ENCODE measurements at places on chromosomes 2 and 18.
A peak's percentile ranks its signal among the peaks of the same experiment; 100 is the strongest.

- DNase-seq = no peak
Observed at GRCh38 chr2:233766416-233766815, 6.3 kb downstream of the UGT1A1 start.

DNA sequence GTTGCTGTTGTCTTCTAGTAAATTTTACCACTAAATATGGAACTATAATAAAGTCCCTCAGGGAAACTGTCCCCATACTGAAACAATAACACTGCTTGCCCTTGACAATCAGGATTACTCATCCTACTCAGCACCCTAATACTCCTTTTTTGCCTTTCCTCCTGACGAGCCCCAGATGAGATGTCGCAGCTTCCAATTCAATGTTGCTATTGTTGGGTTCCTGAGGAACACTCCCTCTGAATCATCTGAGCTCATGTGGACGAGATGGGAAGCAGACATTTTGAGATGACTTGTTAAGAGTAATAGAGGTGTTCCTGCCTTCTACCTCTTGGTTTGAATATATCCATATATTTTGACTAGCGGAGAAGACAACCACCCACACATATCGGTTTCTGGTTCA, 187.8 kb upstream of the FAM98A start:
- no peak for DNase-seq

DNA sequence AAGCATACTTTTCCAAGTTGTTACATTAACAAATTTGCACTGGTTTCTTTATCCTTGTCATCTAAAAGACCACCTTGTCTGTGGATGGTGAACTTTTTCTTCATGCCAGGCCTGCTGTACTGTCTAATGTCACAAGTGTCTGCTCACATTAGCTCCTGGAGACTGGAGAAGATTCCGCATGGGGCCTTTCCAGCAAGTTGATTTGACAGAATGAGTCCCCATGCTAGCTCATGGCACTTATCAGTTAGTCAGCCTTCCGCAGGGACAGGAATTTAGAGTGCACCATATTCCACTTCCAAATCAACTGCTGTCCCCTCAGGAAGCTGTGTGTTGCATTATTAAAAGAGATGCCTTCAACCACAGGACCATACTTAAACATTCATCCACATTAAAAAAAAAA, 41.4 kb upstream of the LRPPRC start:
- DNase-seq = no peak

DNA sequence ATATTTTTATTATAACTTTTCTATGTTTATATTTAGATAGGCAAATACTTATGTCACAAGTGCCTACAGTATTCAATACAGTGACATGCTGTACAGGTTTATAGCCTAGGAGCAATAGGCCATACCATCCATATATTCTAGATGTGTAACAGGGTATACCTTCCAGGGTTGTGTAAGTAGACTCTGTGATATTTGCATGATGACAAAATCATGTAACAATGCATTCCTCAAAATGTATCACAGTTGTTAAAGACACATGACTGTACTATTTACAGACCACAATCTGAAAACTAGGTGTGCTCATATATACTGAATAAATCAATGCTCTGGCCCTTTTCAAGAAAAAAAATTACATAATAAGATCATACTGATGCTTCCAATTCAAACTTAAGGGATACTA, 433.2 kb upstream of the RGPD4 start:
- DNase-seq = no peak

DNA sequence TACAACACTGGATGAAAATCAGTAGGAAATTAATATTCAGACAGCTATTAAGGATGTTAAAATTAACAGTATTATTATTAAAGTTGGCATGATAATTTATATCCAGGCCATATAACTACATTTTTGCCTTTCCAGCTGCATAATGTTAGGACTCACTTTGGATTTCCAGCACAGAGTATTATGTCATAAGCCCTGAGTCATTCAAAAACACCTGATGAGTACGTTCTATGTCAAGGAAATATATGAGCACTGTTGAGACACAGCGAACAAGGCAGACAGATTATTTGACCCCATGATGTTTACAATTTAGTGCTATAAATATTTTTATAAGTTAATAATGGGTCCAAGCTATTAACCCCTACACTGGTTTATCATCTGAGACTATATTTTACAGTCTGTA, 59.8 kb upstream of the RIT2 start:
- no peak for DNase-seq

- no peak for DNase-seq
Observed at GRCh38 chr2:43852196-43852730, 13.5 kb downstream of the ABCG8 start.

- no peak for DNase-seq
Observed at GRCh38 chr2:176582990-176583481, 313.8 kb downstream of the MTX2 start.

GRCh38 chr2:239811806-239812560, 213.2 kb downstream of the NDUFA10 start:
- DNase-seq = no peak

- no peak for DNase-seq
Observed at GRCh38 chr2:17251171-17251570, 267.1 kb downstream of the RAD51AP2 start.

GRCh38 chr2:80117401-80117800, 187.2 kb downstream of the LRRTM1 start:
- peak; percentile 56 for DNase-seq

GRCh38 chr18:70151614-70152013, 53.9 kb downstream of the RTTN start:
- no peak for DNase-seq

GRCh38 chr2:164896226-164896625, 54.6 kb upstream of the COBLL1 start:
- no peak for DNase-seq

GRCh38 chr2:18701981-18702380, 112.6 kb upstream of the NT5C1B start:
- DNase-seq = no peak

- DNase-seq = no peak
Observed at GRCh38 chr2:11320698-11321492, 23.5 kb downstream of the ROCK2 start.

- no peak for DNase-seq
Observed at GRCh38 chr2:201183365-201183727, 405 bp downstream of the CASP10 start.

GRCh38 chr18:33751613-33752221, 173.7 kb downstream of the ASXL3 start:
- no peak for DNase-seq

GRCh38 chr2:144328938-144329337, 191.0 kb downstream of the ZEB2 start:
- DNase-seq = no peak

DNA sequence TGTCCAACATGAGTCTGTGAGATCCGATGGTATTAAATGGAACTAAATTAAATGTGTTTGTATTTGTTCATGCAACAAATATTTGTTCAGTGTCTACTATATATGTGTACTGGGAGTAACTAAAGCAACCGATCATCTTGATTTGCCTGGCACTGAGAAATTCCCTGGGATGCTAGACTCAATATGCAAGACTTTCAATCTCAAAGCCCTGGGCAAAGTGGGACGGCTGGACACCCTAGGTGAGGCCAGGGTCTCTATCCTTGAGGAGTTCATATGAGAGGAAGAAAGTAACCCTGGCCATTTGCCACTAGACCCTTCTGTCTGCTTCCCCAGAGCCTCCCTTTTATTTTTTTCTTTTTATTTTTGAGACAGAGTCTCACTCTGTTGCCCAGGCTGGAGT, 44.0 kb upstream of the HPCAL1 start:
- no peak for DNase-seq

DNA sequence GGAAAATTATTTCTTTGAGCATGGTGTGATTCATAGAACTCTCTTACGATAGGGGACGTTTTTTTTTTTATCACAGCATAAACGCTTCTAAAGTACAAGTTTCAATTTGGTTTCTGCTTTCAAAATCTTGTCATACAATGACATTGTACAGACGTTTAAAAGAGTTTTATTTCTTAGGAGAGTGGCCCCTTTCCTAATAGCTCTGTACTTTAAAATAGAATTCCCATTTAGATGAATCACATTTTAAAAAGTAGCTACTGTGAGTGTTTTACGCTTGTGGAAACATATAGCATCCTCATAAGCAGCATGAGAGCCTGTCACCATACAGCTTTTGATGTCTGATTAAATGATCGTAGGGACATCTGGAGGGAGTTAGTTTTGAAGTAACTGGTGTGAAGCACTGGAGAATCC, 510.9 kb downstream of the PARD3B start:
- DNase-seq = no peak

GRCh38 chr2:1925928-1926327, 181.6 kb upstream of the PXDN start:
- DNase-seq = no peak

DNA sequence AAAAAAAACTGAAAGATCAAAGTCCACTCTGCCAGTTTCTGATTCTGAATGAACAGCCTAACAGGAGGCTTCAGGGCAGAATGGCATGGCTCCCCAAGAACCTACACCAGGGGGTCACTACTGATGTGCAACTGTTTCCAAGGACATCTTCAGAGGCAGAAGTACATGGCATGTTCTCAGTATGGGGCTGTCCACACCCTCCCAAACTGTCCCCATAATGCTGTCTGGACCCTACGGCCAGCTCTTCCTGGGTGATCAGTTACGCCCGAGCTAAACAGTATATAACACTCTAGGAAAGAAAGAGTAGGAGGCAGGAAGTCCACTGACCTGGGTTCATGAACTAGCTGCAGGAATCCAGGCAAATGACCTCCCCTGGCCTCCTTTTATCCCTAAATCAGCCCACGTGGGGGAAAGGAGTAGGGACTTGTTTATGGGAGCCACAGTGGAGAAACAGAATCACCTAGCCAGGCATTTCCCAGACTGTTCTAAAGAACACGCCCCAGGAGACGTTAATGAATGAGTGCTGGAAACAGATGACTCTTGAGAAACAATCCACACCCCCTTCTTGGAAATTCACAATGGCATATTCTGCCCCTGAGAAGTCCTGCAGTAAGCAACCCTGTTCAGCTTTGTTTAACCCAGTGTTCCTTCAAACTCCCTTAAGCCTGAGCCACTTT, 2.5 kb downstream of the TMBIM1 start:
- DNase-seq = no peak
